ENCODE measurements at places on chromosomes 11 and 22.

DNA sequence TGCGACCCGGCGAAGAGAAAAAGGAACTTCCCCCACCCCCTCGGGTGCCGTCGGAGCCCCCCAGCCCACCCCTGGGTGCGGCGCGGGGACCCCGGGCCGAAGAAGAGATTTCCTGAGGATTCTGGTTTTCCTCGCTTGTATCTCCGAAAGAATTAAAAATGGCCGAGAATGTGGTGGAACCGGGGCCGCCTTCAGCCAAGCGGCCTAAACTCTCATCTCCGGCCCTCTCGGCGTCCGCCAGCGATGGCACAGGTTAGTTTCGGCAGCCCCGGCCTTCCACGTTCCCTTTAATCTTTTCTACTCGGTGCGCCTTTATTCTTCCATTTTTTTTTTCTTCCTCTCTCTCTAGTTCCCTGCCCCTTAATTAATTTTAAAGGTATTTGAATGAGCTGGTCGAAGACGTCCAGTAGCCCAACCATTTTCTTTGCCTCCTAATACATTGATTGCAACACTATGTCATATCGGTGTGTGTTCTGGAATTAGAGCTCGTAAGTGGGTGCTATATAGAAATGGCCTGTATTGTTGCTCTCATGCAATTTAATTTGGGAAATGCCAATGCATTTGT lies 537 bp downstream of the EP300 start:
- peak; percentile 63 for DNase-seq

- DNase-seq: no peak
Measured at GRCh38 chr22:32517921-32518320, 43.3 kb downstream of the FBXO7 start.

- DNase-seq: no peak
Measured at GRCh38 chr22:46078241-46079092, 71.9 kb upstream of the PPARA start.

DNA sequence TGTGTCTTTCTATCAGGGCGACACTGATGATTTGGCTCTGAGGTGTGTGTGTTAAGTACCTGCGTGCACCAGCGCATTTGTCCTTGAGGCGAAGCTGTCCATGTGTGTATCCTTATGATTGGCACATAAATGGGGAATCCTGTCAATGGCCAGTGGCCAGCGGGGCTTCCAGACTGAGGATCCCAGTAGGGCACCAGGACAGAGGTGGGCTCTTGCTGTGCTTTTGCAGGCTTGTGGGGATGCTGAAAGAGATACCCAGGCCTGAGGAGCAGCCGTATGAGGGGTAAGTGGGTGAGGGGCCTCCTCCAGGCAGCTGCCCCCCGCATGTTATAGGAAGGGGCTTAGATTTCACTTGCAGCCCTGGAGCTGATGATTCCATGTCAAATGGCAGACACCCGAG lies 156.8 kb downstream of the ST3GAL4 start:
- DNase-seq: no peak

- DNase-seq: no peak
Measured at GRCh38 chr22:20752873-20753272, 21.0 kb upstream of the SERPIND1 start.

DNA sequence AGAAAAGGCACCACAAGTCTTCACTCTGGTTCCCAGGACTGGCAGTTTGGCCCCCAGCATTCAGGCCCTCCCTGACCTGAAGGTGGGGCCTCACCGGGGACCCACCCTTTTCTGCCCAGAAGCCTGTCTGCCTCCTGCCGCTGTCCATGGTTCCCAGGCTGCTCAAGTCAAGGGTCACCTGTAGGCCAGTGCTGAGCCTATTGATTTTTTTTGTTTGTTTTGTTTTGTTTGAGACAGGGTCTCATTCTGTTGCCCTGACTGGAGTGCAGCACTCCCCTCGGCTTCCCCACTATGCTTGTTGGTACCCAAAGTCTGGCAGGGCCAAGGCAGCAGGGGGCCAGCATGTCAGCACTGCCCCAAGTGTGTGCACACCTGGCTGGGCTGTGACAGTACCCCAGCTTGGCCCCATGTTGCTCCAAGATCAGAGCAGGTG lies 11.0 kb upstream of the MED17 start:
- no peak for DNase-seq

DNA sequence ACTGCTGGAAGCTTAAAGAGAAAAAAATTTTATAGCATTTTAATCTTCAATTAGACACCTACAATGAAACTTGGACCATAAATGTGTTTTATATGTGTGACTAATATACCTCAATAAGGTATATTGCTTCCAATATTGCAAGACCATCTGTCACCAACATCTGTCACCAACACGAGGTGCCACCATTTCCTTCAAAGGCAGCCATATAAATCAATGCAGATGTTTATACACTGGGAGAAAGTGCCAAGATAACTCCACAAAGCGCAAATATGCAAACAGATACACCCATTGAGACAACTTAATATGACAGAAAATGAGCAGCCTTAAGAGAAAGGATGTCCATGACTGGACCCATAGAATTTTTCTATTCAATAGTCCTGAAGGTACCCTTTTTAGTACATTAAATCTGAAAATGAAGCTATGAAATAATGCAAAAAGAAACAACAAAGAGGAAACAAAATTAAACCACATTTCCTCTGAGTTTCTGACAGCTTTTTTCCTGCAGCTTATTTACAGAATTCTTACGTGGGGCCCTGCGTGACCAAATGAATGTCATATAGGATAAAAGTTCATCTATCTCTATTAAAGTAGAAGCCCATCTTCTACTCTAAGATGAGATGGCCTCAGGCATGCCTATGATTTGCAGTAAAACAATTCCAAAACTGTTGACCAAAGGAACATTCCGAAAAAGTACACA lies 12.5 kb downstream of the MPZL3 start:
- DNase-seq: no peak

GRCh38 chr11:86509588-86509974 lies 134.9 kb downstream of the CCDC81 start:
- DNase-seq: no peak

GRCh38 chr11:70440206-70440605 lies 41.9 kb downstream of the CTTN start:
- DNase-seq: no peak

GRCh38 chr11:75872887-75873416 lies 57.9 kb downstream of the UVRAG start:
- no peak for DNase-seq

GRCh38 chr11:103661185-103661584 lies 375.3 kb upstream of the DDI1 start:
- no peak for DNase-seq

GRCh38 chr11:31387379-31387778 lies 17.7 kb downstream of the DNAJC24 start:
- DNase-seq: no peak

DNA sequence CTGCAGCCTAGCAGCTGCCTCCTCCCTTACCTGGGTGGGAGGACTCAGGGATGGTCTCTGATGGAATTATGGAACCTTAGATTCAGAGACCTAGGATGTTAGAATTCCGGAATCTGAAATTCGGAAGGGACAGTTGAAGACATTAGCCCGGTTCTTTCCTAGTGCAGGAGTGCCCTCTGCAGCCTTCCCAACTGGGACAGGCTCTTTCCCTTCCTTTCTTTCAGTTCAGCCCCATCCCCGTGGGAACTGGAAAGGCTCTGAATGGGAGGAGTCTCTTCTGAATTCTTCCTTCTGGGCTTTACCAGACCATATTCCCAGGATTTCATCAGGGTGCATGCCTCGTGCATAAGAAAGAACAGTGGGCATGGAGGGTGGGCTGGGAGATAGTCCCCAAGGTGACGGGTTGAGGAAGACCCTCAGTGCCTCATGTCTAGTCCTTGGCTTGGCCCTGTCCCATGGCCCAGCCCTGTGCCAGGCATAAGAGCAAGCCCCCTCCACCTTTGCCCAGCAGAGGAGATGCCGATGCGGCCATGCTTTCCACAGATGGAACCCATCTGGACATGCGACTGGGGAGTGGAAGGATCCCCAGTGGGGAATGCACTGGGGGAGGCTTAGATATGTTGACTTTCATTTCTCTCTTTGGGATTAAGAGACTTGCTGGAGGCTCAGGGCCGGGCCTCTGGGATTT lies 14.4 kb downstream of the DNAJB13 start:
- DNase-seq: no peak

DNA sequence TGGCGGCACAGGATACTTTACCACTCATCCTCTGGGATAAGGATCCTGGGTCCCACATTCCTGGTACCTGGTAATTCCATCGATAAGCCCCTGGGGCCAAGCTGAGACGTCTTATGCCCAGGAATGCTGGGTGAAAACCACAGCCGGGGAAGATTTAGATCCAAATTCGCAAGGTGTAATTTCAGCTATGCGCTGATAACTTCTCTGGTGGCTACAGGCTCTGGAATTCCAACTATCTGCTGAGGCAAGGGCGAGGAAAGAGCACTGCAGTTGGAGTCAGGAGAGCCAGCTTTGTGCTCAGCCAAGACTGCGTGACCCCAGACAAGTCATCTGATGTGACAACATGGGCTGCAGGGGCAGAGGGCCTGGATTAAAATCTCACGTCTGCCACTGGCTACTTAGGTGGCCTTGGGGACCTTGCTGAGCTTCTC lies 9.9 kb upstream of the MYEOV start:
- no peak for DNase-seq

- no peak for DNase-seq
Measured at GRCh38 chr11:10899121-10899830, 41.4 kb upstream of the ZBED5 start.

DNA sequence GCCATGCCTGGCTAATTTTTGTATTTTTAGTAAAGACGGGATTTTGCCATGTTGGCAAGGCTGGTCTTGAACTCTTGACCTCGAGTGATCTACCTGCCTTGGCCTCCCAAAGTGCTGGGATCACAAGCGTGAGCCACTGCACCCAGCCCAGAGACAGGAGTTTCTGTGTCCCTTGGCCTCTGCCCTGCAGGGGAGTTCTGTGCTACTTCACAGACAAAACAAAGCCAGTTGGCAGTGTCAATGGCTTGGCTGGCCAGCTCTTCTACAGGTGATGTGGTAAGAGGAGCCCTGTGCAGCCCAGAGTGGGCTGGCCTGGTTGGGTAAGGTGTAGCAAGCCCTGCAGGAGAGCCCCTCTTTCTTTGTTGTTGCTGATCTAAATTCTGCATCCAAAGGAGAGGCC lies 60.5 kb upstream of the SHISAL1 start:
- DNase-seq: no peak

GRCh38 chr11:62374801-62375200 lies 37.6 kb downstream of the ASRGL1 start:
- no peak for DNase-seq

GRCh38 chr11:7759010-7759409 lies 37.7 kb downstream of the OR5P2 start:
- DNase-seq: no peak

All from activated CD8-positive, alpha-beta memory T cell treated with anti-CD3 and anti-CD28 coated beads, Interleukin-2, amount 10 ng/mL, durations not matched to agents 7 days and 5 days (primary cell).